Activated effector memory CD4-positive, alpha-beta T cell treated with Interleukin-2 at 50 U/mL for 16 hours (primary cell): ENCODE measurements at places on chromosomes 12 and 14.

- DNase-seq: peak; percentile 72
Measured at GRCh38 chr14:100065111-100065871, at the start of gene EVL. Gene EVL (plus strand): TSS chr14:100065422. CDS start chr14:100065501, 79 bp downstream.

DNA sequence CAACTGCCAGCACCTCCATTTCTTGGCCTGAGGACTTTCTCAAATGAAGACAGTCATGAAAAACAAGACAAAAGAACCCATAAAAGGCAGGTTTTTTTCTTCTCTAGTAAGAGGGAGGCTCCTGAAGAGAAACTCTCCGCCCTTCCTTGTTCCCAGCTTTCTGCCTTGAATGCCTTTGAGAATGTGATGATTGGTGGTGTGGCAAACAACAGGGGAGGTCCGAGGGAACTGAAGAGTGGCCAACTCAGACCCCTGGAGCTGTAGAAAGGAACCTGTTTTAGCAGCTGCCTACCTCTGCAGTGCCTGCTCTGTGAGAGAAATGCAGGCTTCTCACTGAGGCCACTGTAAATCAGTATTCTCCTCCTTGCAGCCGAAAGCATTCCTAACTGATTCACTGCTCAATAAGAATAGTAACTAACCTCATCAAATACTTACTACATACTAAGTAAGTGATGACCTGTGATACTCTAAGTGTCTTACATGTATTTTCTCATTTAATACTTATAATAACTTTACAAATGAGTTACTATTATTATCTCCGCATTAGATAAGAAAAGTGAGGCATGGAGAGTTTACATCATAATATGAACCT, 16.7 kb upstream of the ERC1 start:
- no peak for DNase-seq

DNA sequence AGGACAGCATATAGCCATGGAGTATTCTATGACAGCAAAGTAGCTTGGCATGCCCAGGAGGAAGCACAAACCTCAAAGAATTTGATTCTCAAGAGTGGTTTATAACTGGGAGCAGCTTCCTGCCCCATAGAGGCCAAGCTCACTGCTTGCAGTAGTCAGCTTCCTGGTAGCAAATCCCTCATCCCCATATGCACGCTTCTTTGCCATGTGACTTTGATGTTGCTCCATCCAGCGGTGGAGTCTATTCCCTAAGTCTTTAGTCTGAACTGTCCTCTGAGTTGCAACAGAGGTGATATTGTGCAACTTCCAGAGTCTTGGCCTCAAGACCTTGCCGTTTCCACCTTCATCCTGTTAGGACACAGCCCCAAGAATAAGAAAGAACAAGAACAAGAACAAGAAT, 996.8 kb upstream of the TMEM132C start:
- no peak for DNase-seq

- DNase-seq: no peak
Measured at GRCh38 chr12:6868211-6869048, 1.1 kb downstream of the TPI1 start.

DNA sequence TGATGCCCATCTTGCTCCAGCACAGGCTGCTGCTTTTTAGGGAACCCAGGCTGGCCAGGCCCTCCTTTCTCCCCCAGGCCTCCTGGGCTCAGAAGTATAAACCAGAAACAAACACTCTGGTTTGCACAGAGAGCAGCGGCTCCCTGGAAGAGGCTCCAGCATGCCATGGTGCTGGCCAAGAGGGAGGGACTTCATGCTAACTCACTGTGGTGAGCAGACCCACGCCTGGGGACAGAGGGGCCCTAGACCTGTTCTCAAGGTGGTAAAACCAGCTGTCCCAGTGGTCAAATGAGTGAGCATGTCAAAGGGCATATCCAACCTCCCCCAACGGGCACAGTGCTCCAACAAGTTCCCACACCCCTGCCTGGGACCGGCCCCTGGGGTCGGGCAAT, 15.5 kb downstream of the BCL11B start:
- DNase-seq: no peak

- no peak for DNase-seq
Measured at GRCh38 chr14:80955416-80955941, at the start of gene TSHR. Gene TSHR (plus strand): TSS chr14:80955621. CDS start chr14:80955681, 60 bp downstream.

GRCh38 chr14:53841109-53842099, 115.2 kb downstream of the BMP4 start:
- no peak for DNase-seq

- no peak for DNase-seq
Measured at GRCh38 chr12:32115404-32116104, 8.9 kb downstream of the BICD1 start.

GRCh38 chr12:94603434-94604365, 46.7 kb downstream of the TMCC3 start:
- DNase-seq: peak; percentile 19

DNA sequence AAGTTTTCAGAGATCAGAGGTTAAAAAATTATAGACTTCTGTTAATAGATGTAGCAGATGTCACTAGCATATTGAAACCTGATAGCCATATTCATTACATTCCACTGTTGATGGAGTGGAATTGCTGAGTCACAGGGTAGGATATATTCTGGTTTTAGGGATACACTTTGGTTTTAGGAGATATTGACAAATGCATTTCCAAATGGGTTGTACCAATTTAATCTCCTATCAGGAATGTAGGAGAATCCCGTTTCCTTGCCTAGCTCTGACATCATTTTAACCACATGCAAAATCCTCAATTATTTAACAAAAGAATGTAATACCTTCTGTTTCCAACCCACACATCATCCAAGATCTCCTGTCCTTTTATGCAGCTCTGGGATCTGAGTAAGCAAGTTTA, 30.7 kb upstream of the ESR2 start:
- DNase-seq: no peak

DNA sequence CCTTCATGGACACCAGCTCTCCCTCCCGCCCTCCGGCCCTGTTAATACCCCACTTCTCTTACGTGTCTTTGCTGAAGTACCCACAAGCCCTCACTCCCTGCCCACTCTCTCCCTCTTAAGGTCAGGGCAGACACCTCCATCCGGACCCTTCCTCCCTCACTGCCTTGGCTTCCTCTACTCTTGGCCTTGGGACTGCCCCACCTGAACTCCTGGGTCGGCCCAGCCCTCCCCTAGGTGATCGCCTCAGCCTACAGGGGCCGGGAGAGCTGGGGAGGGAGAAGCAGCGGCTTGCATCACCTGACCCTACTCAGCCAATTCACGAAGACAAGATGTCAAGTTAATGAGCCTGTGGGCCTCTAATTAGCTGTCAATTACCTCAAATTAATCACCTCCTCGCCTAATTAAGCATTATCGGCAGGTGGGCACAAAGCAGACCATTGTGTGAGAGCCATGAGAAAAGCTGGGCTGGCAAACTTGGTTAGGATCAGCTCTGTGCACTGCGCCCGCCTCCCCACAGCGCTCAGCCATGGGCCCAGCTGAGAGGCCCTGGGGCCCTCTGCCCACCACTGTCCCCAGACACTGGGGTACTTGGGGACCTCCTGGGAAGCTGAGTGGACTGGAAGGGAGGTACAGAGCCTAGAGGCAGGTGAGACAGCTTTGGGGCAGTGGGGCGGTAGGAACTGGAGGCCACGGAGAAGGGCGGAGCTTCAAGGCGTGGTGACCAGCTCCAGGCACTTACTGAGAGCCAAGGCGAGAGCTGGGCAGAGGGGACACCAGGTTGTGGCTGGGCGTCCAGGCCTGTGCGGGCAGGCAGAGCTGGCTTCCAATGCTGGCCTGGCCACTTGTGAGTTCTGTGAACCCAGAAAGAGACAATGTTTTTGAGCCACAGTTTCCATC, 25.1 kb upstream of the VSX2 start:
- no peak for DNase-seq

GRCh38 chr12:76266797-76267196, 81.4 kb downstream of the BBS10 start:
- DNase-seq: no peak

- DNase-seq: no peak
Measured at GRCh38 chr12:118063576-118064391, 2.8 kb upstream of the WSB2 start.

DNA sequence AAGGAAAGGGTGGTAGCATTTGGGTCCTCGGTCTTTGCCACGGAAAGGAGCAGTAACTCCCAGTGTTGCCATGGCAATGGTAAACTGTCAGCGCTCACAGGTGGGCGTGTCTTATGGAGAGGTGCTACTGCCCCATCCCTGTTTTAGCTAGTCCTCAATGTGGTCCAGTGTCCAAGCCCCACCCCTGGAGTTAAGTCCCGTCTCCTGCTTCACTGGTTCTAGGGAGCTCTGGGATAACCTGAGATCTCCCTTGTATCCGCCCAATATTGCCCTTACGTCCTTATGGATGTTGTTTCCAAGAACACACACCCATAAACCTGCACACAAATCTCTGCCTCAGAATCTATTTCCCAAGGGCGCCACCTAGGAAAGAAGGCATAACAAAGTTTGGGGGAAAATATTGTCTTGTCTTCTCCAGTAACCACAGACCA, 64.2 kb downstream of the SPRING1 start:
- no peak for DNase-seq

DNA sequence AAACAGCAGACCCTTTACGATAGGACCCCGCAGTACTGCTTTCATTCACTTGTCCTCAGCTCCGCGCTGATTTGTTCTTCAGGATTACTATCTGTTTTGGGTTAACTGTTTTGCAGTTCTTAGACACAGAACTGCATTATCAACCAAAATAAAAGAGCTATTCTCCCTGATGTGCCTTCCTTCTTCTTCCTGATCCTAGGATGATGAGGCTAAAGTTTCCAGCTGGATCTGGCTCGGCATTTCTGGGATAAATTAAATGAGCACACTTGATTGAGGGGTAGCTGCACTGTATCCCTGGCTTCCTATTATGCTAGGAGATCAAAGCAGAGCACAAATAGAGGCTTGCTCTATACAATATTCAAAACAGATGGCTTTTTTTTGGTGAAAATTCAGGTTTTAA, 165.7 kb downstream of the FBXL14 start:
- no peak for DNase-seq

GRCh38 chr12:70853326-70853725, 67.2 kb downstream of the PTPRR start:
- DNase-seq: no peak

DNA sequence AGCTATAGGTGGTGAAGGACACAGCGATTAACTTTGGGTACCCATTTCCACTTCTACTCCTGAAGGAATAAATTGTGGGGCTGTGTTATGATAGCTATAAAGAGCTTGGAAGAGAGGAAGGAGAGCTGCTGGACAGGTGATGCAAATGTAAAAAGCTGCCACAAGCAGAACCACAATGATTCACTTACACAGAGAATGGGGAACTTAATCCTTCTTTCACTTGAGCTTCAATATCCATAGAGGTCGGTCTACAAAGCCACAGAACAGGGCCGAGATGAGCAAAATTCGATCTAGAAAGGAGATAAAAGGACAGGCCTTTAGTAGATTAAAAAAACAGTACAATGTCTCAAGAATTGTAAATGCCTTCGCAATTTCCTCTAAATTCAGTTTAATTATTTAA, 831.1 kb downstream of the LRFN5 start:
- DNase-seq: no peak

DNA sequence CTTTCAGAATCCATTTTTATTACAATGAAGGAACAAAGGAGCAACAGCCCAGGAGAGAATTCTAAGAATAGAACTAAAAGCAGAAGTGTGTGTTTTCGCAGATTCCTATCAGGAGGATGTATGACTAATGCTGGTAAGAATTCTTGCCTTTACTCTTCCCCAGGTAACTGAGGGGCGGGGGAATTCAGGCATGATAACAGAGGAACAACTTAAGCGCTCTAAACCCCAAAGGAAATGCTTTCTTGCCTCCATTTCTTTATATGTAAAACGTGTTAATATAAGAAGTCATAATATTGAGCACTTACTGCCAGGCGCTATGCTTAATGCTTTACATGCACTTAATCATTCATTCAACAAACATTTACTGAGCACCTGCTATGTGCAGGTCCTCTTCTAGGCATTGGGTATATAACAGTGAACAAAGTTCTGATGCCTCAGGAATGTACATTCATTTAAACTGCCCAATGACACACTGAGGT, 4.5 kb downstream of the HCAR1 start:
- no peak for DNase-seq

GRCh38 chr12:112924986-112925385, 13.3 kb upstream of the OAS3 start:
- no peak for DNase-seq

GRCh38 chr14:94114589-94115057, 4.1 kb downstream of the IFI27 start:
- no peak for DNase-seq

DNA sequence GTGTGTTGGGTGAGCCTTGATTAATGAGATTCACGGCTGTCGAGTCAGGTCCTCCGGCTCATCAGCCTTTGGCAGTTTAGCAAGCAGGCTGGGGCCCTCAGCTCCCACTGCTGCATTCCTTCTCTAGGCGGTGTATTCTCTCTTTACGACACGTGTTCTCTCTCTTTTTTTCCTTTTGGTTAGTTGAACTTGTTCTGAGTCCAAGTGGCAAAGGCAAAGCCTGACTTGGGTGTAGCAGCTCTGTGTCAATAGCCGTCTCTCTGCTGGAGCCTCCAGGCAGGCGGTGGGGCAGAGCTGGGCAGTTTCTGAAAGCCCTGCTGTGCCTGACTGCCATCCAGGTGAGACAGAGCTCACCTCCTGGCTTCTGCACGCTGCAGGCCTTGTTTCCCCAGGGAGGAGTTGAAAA, 46.6 kb downstream of the SUSD6 start:
- no peak for DNase-seq

DNA sequence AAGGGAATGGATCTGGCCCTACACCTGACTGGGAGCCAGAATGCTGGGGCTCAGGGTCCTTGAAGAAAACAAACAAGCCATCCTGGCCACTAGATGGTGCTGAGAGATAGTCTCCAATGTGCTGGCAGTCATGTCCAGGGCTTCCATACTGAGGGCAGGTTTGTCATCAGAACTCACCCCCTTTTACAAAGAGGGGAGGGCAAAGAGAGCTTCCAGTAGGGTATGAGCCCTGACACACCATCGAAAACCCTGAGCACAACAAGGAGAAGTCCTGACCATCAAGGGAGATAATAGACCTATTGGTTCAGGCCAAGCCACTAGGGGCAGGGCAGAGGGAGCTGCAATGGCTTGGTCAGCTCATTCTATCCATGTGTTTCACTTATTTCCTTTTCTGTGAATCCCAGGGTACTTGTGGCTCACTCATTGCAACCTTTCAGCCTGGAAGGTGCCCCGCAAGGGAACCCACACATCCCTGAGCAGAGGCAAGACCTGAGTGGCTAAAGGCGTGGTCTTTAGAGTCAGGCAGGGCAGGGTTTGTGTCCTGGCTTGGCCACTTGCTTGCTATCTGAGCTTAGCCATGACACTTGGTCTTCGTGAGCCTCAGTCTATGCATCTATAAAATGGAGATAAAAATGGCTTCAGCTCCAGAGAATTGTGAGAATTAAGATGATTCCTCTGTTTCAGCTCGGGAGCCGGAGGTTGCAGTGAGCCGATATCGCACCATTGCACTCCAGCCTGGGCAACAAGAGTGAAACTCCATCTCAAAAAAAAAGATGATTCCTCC, 6.2 kb upstream of the PLEKHH1 start:
- no peak for DNase-seq

GRCh38 chr14:90355540-90356518, 24.1 kb upstream of the NRDE2 start:
- no peak for DNase-seq

DNA sequence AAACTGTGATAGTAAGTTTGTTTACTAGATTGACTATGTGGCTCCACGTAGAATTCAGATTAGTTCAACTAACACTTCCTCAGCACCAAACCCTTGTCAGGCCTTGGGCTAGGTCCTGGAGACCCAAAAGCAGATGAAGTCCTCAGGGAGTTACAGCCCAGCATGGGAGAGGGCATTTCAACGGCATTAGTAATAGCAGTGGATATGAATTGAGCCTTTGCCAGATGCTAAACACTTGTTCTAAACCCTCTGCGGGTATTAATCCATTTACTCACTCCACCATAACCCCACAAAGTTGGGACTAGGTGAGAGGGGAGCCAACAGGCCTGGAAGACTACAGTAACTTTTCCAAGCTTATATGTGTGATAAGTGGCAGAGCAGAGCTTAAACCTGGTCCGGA, 714.6 kb downstream of the DIO2 start:
- no peak for DNase-seq
